Tibial nerve (tissue), 4 donors: ENCODE measurements at places on chromosomes 7 and 10.

- DNase-seq, result no peak
Measured at GRCh38 chr7:11469028-11469745, 362.8 kb downstream of the THSD7A start.

- no peak for DNase-seq
Measured at GRCh38 chr10:35921866-35922350, 279.8 kb upstream of the FZD8 start.

GRCh38 chr10:76885816-76886215, 751.8 kb downstream of the KCNMA1 start:
- DNase-seq, result no peak

DNA sequence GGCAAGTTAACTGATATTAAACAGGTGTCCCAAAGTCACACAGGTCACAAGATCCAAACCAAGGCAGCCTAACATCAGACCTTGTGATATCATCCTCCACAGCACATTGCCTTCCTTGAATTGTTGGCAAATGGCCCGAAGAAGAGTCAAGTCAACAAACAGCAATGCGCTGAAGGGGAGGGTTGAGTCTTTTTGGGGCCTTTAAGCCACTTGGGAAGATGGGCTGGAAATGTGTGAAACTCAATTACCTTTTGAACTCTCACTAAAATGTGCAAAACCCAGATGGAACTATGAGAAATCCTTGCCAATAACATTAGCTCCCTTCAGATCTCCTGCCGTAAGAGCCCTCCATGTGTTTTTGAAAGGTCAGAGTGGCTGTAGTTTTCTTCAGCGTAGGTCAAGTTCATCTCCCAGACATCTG, 47.9 kb upstream of the STK17A start:
- peak; percentile 73 for DNase-seq

DNA sequence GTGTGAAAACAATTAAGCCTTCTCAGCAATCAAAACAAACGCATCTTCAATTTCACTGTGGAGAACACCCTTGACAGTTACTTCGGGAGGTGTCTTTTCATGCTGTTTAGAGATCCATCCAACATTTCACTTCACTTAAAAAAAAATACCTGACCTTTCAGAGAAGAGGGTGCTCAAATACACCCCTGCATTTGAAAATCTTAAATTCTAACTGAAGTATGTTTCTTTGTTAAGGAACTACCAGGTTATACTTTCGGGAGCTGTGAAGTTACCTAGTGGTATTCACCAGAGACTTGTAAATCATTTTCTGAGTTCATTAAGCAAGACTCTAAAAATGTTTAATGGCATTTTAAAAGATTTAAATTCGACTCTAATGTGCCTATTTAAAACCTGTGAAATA, 38.8 kb downstream of the CNPY1 start:
- DNase-seq, result no peak

DNA sequence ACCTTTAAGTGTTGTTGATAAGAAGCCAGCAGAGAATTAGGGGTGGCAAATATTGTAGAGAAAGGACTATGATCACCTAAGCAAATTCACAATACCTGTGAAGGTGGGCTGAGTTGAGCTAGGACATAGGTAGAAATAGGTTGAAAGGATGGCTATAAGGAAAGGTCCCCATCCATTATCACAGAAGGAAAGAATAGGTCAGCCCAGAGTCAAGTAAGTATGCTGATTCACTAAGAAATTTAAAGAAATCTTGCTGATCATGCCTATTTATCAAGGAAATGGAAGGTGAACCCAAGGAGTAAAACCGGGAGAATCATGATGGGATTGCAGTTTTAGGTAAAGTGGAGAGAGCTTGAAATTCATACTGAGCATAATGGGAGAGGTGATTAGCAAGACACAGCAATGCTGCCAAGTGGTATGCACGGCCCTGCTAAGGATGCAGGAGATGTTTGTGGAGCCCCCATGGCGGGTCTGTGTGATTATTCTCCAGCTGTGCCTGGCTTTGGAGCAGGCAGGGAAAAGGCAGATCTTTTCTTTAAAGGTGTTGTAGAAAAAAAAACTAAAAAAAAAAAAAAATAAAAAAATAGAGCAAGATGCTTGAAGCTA, 399.4 kb downstream of the PLXDC2 start:
- DNase-seq, result no peak

GRCh38 chr7:27143023-27143949, at the start of gene HOXA5:
HOXA5 (minus strand) TSS chr7:27143681; CDS start chr7:27143607, 74 bp downstream.
- no peak for DNase-seq

- DNase-seq, result peak; percentile 60
Measured at GRCh38 chr10:71970331-71970730, 6.1 kb downstream of the CHST3 start.

- peak; percentile 24 for DNase-seq
Measured at GRCh38 chr7:93715234-93715633, 140.7 kb upstream of the CALCR start.

DNA sequence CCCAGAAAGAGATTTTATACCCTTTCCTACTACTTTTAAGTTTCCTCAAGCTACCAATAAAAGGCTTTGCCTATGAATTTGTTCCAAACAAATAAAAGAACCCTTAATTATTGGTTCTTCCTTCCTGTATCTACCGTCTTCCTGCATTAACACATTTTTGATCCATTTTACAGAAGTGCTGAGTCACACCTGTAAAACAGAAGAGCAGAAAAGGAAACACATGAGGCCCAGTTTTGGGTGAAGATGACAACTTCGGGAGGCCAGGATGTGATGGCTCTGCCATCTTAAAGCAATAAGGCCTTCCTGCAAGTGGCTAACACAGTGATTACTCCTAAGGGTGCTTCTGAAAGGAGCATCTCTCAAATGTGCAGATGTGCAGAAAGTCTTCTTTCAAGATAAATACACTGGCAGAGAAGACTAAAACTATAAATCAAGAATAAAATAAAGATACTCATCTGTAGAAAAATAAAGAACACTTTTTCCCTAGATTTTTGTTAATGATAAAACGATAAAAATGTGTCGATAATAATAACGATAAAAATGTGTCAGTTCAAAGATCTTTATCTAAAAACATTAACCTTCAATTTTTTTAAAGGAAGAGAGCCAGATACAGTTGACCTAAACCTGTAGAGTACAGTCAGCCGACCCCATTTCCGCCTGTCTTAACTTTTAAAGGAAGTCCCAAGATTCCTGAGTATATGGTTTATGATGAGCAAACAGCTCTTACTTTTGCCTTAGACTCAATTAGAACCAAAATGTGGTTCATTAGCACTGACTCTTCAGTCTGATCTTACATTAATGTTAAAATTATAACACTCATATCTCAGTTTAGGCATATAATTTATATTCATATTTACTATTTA, 108.6 kb downstream of the UBE2H start:
- no peak for DNase-seq

DNA sequence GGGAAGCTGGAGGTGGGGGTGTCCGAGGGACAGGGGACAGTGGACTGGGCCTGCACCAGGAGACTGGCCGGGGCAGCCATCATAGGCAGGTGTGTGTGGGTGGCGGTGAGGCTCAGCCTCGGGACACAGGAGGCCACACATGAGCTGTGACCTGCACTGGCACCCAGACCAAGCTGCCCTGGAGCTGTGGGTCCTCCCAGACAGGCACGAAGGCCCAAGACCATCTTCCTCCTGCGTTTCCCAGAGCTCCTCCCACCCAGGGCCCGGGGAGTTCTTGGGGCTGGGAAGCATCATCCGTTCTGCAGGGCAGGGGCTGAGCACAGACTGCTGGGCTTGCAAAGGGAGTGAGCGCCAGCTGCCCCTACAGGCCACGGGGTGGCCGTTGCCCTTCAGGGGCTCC, 87.4 kb downstream of the PDGFA start:
- no peak for DNase-seq

DNA sequence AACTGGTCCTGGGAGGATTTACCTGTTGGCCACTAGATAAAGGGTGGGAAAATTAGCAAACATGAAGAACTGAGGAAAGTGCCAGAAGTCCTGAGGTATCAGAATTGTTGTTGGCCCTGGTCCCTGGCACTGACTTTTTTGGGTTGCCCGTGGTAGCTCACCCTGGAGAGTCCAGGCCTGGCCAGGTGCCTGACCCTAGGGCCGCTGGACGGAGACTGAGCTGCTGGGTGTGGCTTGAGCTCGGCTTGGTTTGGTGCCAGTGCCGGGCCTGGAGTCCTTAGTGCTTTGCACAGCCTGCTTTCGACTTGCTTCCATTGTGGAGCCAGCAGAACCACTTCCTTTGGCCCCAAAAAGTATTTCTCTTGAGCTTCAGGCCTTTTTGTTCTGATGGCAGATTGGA, 12.9 kb downstream of the MDH2 start:
- peak; percentile 51 for DNase-seq

- no peak for DNase-seq
Measured at GRCh38 chr10:26855186-26855585, 5.6 kb downstream of the ABI1 start.

- DNase-seq, result peak; percentile 30
Measured at GRCh38 chr10:11162828-11163599, 145.3 kb downstream of the CELF2 start.

DNA sequence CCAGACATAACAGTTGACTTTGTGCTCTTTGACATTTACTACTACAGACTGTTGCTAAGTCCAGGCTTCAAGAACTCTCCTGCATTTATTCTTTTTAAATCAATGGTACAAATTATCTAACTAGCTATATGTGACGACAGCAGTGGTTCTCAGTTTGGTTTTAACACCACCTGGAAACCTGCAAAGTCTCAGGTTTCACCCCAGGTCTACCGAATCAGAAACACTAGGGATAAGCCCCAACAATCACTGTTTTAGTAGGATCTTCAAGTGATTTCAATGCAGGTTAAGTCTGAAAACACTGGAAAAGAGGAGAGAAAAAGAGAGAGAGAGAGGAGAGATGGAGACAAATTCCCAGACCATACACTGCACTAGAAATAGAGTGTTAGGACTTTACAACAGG, 519.0 kb downstream of the PCDH15 start:
- no peak for DNase-seq

GRCh38 chr7:128877756-128878120, 15.1 kb downstream of the ATP6V1F start:
- no peak for DNase-seq
